ENCODE measurements at places on chromosomes 1 and 21. TPM values are rescaled to one million over a fixed set of nuclear protein-coding genes. Genes with fewer than 3 reads are reported as not detected.

Gene UBE2U
- total RNA-seq = not detected

Gene SLC16A4
- total RNA-seq = 51.4 TPM

- H3K4me1 ChIP-seq = peaks cover 24% of the 10 kb centered on the region
- H3K36me3 ChIP-seq = no peaks in the 10 kb centered on the region
- no peaks in the 10 kb centered on the region for H3K27me3 ChIP-seq
- DNase-seq = no peak
- no peak within 1 kb of the TSS for H3K27ac ChIP-seq
- H3K4me3 ChIP-seq = no peak within 1 kb of the TSS
Measured at GRCh38 chr1:31703431-31704270, at the start of gene COL16A1. TSS of gene COL16A1 (minus strand) at chr1:31704017. CDS start at chr1:31702193, 1,824 bp downstream.

GRCh38 chr1:157288996-157289395 lies 150.8 kb upstream of the ETV3 start:
- H3K36me3 ChIP-seq = no peaks in the 10 kb centered on the region
- DNase-seq = no peak
- H3K27ac ChIP-seq = no peak overlapping the region
- no peak overlapping the region for H3K4me3 ChIP-seq

DNA sequence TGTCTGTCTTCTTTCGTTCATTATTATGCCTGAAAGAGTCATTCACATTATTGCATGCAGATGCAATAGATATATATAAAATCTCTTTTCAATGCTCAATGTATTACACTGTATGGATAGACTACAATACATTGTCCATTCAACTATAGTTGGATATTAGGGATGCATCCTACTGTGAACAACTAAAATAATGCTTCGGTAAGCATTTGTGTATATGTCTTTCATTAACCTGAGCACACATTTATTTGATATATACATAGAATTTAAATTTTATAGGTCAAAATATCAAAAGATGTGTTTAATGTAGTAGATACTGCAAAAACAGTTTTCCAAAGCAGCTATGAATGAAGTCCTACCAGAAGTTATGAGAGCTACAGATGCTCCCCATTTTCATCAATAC lies 8.9 kb downstream of the PLD5 start:
- DNase-seq = no peak
- no peak overlapping the region for H3K4me3 ChIP-seq
- H3K27me3 ChIP-seq = no peaks in the 10 kb centered on the region
- no peaks in the 10 kb centered on the region for H3K36me3 ChIP-seq

DNA sequence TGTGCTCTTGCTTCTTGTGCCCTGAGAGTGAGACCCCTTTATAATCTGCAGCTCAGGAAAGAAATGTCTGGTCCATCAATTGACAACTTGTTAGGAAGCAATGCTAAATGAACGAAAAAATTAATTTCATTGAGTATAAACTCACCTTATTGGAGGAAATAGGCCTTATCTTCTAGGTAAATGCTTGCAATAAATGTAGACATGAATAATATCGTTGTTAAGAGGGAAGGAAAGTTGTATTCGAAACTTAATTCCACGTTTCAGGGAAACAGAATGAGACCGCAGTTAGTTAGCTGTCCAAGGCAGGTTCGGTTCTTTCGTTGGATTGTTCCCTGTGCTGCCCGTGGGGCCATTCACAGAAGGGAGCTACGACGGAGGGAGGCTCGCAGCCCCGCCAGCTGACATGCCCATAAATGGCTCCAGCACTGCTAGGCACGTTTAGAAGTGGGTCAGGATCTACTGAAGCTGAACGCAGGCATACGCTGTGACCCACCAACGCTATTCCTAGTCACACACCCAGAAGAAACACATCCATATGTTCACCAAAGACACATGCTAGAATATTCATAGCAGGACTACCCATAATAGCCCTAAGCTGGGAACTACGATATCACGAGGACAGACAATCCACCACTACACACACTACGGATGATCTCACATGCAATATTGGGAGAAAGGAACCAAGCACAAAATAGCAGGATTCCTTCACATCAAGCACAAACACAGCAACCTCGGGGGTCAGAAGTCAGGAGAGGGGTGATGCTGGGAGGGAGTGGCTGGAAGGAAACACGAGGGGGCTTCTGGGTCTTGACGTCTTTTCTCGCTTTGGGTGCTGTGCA lies 56.2 kb upstream of the LBR start:
- H3K27me3 ChIP-seq = no peaks in the 10 kb centered on the region
- H3K36me3 ChIP-seq = no peaks in the 10 kb centered on the region
- no peak for DNase-seq

DNA sequence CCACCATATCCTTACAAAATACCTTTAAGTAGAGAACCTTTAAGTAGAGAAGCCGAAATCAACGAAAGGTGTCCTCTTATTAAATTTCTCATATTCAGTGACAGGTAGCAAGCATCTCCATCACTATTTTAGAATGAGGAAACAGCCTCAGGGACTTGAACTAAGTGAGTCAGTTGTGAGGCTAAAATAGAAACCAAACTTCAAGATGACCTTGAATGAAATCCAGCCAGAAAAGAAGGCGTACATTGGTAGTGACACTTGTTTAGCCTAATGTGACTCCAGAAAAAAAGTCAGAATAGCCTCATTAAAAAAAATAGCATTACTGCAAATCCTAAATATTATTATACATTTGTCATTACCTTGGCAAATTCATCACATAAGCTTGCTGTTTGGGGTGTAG lies 20.1 kb downstream of the RGS8 start:
- H3K4me3 ChIP-seq = no peak overlapping the region
- H3K27ac ChIP-seq = no peak overlapping the region
- no peak for DNase-seq
- H3K27me3 ChIP-seq = no peaks in the 10 kb centered on the region

DNA sequence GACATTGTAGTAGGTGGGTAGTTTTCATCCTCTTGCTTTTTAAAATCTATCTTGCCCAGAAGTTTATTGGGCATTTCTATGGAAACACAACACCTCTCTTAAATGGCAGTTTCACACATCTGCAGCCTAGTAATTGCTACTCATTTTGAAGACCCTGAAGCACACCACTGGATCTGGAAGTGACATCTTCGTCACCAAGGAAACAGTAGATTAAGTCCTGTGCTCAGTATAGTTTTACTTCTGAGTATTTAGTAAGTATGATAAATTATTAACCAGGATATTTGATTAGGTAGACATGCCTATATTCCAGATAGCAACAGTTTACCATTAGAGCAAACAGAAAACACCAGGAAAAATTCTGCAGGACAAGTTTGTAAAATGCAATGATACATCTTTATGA lies 48.7 kb downstream of the UCK2 start:
- peaks cover 27% of the 10 kb centered on the region for H3K36me3 ChIP-seq
- no peak overlapping the region for H3K4me3 ChIP-seq
- no peak for DNase-seq
- H3K27me3 ChIP-seq = no peaks in the 10 kb centered on the region
- H3K27ac ChIP-seq = no peak overlapping the region

DNA sequence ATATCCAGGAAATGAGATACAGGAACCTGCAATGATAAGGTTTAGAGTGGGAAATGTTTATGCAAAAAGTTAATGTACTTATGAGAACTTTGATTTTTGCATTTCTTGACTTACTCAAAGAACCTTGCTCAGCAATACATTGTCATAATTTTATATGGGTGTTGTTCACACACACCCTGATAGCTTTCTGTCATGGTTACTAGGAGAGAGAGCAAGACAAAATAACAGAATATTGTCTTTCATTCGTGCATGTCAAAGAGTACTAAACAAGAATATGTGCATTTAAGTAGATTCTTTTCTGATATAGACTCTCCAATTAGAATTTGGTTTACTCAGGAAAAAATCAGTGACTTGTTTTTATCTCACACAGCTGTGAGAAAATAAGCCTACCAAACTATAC lies 27.5 kb upstream of the KCNA3 start:
- no peak for DNase-seq
- H3K27ac ChIP-seq = no peak overlapping the region
- H3K36me3 ChIP-seq = no peaks in the 10 kb centered on the region
- peaks cover 2% of the 10 kb centered on the region for H3K4me1 ChIP-seq
- H3K4me3 ChIP-seq = no peak overlapping the region

GRCh38 chr1:240435996-240436566 lies 175.9 kb downstream of the GREM2 start:
- H3K4me3 ChIP-seq = no peak overlapping the region
- H3K27ac ChIP-seq = no peak overlapping the region
- H3K36me3 ChIP-seq = no peaks in the 10 kb centered on the region
- no peaks in the 10 kb centered on the region for H3K4me1 ChIP-seq
